Stimulated activated CD8-positive, alpha-beta memory T cell treated with anti-CD3 and anti-CD28 coated beads, Interleukin-7, amount 100 ng/mL, for 4 hours (primary cell): ENCODE measurements at places on chromosomes 11 and 22.

- no peak for DNase-seq
Measured at GRCh38 chr11:606245-606644, 9.5 kb downstream of the IRF7 start.

GRCh38 chr22:42283278-42284201, 13.1 kb upstream of the TCF20 start:
- DNase-seq, result no peak

DNA sequence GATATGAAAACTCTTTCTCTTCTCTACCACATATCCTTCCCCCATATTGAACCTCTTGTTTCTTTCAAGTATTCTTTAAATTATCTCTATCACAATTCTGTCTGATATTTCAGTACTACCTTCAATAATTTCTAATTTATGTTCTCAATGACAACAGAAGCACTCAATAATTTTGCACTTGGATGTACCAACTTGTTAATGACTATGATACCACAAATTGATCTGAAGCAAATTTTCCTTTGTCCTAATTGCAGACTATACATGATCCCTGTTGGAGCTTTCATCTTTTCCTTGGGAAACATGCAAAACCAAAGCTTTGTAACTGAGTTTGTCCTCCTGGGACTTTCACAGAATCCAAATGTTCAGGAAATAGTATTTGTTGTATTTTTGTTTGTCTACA, at the start of gene OR4C15:
OR4C15 (plus strand) TSS at position 301 of the 400 bp plus-strand sequence; CDS start at position 301, 0 bp downstream.
- no peak for DNase-seq

- DNase-seq, result no peak
Measured at GRCh38 chr11:11629368-11629767, 7.6 kb upstream of the GALNT18 start.
